ENCODE measurements at places on chromosomes 6 and 20.

- no peak for DNase-seq
Observed at GRCh38 chr6:81145506-81145905, 607.0 kb downstream of the TENT5A start.

DNA sequence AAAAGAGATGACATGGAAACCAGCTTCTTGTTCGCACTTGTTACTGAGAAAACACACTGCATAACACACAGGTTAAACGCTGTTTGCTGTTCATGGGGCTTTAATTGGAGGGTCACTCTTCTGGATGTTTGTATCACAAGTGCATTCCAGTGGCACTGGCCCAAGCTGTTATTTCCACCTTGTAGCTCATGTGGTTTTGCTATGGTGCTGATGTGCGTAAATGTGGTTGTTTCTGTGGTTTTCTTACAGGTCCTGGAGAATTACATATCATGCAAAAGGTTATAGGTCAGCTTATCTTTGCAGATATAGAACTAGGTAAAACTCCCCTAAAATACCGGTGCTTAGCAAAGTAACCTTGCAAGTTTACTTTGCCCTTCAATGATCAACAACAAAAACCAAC lies 89.3 kb upstream of the AHI1 start:
- no peak for DNase-seq

DNA sequence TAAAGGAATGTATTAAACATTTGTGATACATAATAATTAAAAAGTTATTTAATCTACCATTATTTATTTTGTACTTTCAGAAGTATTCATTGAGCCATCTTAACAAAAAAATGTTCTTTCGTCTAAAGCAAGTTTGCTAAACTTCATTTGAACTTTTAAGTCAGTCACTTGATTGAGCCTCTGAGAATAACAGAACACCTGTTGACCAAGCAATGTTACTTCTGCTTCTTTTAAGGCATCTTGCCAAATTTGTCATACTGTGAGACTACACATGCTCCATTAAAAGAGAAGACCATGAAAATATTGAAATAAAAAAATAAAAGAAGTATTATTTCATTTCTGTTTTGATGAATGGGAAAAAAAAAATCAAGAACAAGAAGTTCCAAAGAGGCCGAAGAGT lies 141.8 kb upstream of the BMP5 start:
- DNase-seq, result no peak

DNA sequence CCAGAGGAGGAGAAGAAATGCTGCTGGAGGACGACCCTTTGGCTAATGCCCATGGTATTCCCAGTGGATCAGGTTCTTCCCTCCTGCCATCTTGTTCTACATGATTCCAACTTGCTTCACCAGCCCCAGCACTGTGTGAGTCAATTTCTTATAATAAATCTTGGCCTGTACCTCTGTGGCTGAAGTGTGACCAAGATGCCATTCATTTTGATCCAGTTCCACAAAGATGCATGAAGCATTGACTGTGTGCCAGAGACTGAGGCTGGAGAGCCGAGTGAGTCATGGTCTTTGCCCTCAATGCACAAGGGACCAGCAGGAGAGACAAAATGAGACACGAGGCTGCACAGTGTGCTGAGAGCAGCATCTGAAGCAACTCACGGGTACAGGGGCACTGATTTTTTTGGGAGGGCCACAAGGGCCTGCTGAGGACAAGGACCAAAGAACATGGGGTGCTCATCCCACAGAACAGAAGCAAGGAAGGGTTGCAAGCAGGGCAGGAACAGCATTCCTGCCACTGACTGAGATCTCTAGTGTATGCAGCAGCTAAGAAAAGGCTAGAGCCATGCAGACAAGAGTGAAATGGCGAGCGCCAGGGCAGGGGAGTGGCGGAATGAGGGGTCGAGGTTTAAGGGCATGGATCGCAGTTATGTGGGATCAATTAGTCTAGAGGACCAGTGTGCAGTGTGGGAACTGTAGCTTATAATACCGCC lies 207.0 kb downstream of the THBS2 start:
- no peak for DNase-seq

- no peak for DNase-seq
Observed at GRCh38 chr20:34536798-34537394, 20.7 kb downstream of the DYNLRB1 start.

DNA sequence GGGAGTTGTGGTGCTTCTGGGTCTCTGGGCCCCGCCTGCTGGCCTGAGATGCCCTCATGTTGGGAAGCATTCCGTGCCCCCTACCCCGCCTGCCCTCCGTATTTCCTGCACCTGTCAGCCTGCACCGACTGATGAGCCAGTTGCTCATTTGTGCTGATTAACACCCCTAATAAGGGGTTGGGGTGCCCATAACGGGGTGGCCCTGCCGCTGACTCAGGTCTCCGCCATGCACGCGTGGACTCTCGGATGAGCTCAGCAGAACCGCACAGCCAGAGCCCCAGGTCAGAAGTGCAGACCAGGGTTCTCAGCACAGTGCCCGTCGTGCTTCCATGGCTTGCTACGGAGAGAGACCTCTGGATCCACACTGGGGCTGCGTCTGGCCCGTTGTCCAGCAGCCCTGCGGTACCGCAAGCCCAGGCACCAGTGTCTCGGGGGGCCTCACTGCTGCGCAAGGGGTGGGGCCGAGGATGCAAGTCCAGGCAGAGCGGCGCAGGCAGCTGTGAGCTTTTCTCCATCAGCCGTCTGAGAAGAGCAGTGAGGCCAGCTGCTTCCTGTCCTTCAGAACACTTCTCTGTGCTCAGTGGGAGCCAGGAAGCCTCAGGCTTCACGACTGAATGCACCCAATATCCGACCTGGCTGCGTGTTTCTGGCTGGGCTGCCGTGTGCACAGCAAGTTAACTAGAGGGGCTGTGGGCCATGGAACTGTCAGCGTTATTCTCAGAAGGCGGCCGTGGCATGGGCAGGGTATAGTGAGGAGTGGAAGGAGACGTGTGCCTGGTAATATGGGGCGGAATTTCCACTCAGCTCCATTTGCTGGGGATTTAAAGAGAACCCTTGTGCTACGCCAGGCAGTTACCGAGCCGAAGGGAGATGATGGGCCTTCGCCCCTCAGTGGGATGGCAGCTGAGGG lies 18.6 kb downstream of the MTG2 start:
- DNase-seq, result no peak

- DNase-seq, result no peak
Observed at GRCh38 chr6:28368522-28368921, 18.8 kb downstream of the ZKSCAN3 start.

DNA sequence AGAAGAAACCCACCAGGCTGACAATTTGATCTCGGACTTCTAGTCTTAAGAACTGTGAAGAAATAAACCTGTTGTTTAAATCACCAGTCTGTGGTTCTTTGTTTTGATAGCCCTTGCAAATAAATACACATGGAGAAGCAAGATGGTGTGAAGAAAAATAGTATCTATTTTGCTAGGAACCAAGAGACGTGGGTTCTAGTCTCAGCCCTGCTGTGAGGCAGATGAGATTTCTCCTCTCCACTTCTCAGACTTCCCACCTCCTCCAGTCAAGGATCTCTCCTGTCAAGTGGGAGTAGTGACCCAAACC lies 294.9 kb upstream of the JARID2 start:
- DNase-seq, result no peak

DNA sequence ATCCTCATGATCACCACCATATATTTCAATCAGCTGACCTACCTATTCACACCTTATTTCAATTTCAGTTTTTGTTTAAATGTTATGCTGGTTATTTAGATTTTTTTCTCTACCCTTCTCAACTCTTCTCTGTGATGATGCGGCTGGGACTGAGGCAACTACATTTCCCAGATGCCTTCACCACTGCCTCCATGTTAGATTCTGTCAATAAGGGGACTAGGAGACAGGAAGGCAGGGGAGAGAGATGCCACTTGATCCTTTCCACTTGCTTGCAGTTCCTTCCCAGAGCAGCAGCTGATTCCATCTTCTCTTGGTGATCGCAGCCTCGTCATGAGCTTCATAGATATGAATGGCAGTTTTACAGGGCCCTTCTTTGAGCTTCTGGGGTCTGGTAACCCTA lies 33.5 kb upstream of the POU3F2 start:
- DNase-seq, result no peak

DNA sequence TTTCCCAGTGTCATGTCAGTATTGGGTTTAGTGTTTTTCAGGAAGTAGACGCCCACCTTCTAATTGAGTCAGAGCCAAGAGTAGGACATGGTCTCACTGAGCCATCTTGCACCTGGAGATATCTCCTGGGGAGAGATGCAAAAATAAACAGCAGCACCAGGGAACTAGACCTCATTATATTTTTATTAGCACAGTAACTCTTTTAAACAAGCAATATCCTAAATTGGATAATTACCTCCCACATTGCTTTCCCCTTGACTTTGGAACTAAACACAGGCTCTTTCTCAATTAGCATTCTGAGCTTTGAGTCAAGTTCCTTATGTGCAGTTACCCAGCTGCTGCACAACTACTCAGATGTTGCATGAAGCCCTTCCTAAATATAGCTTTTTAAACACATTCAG lies 175.4 kb downstream of the IBTK start:
- no peak for DNase-seq

- no peak for DNase-seq
Observed at GRCh38 chr6:156771047-156771446, 6.1 kb upstream of the ARID1B start.

DNA sequence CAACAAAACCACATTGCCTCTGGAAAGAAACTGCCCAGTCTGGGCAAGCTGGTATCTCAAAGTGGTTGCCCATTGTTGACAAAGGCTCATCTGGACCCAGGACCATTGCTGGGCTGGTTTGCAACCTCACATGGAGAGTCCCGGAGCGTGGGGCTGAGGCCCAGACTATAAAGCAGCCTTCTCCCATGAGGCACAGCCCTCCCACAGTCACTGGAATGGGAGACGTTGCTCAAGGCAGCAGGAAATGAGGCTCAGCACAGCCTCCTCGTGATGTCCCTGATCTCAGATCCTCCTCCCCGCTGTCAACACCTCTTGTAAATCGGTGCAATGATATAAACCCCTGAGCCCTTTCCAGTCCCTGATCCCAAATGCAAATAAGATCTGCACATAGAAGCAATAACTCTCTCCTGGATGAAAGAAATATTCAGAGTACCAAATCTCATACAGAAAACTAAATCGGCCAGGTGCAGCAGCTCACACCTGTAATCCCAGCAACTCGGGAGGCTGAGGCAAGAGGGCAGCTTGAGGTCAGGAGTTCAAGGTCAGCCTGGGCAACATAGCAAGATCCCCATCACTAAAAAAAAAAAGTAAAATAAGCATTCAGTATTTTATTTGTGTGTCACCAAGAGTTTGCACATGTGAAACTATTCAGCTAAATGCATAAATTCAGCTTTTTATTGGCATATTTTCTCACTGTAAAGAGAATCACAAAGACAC lies 103.0 kb upstream of the RREB1 start:
- DNase-seq, result no peak

GRCh38 chr6:32081168-32081990 lies 27.8 kb downstream of the TNXB start:
- no peak for DNase-seq

All from C1 segment of cervical spinal cord (tissue), 14 donors.